Pons (tissue), 1 donor: ENCODE measurements at places on chromosomes 5 and 9.
A peak's percentile ranks its signal among the peaks of the same experiment; 100 is the strongest.

GRCh38 chr5:52999344-52999949 lies 10.3 kb downstream of the ITGA2 start:
- DNase-seq = peak; percentile 58

GRCh38 chr9:127722055-127722745 lies 6.3 kb downstream of the TTC16 start:
- DNase-seq = no peak

DNA sequence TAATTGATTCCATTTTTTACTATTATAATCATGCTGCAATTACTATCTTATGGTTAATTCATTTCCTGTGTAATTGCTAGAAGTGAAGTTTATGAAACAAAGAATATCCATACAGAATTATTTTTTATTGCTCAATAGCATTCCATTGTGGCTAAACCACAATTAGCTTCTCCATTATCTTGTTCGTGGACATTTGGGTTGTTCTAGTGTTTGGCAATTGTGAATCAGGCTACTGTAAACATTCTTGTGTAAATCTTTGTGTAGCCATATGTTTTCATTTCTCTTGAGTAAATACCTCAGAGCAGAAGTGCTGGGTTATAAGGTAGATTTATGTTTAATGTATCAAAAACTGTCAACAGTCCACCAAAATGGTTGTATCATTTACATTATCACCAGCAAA lies 341.1 kb downstream of the MAT2B start:
- DNase-seq = no peak

- DNase-seq = no peak
Measured at GRCh38 chr9:111041902-111042301, 3.6 kb upstream of the LPAR1 start.

GRCh38 chr5:90983148-90983547 lies 400.0 kb downstream of the ARRDC3 start:
- no peak for DNase-seq

DNA sequence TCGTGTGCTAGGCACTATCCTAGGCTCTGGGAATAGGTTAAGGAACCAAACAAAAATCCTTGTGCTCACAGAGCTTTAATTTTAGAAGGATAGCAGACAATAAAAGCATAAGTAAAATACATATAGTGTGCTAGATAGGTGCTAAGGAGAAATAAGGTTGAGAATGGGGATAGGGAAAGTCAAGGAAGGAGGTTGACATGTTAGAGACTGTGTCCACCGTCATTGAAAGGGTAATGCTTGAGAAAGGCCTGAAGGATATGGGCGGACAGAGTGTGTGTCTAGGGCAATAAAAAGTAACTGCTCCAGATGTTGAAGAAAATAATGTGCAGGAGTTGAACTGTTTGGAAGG lies 482 bp upstream of the TDRD7 start:
- no peak for DNase-seq

DNA sequence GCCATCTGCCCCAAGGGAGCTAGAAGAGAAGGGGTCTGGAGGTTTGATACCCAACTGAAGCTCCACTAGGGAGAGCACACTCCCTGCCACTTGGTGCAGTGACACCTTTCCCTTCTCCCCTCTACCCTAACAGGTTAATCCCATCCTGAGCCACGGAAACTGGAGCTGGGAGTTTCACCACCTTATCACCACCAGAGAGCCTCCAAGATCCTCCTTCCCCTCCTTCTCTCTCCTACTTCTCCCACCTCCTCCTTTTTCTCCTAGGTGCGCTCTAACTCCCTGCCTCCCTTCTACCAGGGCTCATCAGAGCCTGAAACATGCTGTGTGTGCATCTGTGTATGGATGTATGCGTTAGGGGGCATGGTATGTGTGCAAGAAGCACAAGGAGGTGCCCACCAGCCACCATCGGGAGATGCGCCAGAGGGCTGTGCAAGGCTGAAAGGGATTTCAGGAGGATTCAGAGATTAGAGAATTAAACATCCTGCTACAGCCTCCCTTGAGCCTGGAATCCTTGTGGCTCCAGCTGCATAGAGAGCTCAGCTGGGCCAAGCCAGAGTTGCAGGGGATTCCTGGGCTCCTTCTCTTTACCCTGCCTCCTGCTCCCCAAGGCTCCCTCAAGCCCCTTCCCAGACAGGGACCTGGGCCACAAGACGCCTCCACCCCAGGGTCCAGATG lies 89.8 kb downstream of the PCDH1 start:
- DNase-seq = no peak

DNA sequence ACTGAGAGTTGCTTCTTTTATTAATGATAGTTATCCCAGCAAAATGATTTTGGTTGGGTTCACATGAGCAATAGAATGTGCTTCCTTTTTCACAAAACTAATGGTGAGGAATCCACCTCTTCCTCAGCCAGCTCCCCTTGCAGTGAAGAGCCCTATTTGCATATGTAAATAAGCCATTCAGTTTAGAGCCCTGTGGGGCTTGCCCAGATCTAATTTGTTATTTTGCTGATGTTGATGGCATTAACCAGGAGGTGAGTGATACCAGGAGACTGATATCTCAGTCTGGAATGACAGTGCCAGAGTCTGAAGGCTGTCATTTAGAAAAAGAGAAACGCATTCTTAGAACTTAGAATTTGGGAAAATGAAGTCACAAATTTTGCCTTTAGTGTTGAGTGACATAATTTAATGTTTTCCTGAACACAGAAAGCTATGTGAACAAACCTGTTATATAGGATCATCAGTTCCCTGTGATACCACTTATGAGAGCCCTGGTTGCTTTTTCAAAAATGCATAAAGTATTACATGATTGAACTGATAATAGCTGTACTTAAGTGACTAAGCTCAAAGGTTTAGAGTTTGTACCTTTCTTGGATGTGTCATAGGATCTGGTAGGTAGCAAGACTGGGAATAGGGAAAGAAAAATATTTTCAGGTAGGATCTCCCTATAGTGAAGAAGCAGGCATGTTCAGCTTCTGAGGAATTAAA lies 271.6 kb downstream of the MAST4 start:
- no peak for DNase-seq

DNA sequence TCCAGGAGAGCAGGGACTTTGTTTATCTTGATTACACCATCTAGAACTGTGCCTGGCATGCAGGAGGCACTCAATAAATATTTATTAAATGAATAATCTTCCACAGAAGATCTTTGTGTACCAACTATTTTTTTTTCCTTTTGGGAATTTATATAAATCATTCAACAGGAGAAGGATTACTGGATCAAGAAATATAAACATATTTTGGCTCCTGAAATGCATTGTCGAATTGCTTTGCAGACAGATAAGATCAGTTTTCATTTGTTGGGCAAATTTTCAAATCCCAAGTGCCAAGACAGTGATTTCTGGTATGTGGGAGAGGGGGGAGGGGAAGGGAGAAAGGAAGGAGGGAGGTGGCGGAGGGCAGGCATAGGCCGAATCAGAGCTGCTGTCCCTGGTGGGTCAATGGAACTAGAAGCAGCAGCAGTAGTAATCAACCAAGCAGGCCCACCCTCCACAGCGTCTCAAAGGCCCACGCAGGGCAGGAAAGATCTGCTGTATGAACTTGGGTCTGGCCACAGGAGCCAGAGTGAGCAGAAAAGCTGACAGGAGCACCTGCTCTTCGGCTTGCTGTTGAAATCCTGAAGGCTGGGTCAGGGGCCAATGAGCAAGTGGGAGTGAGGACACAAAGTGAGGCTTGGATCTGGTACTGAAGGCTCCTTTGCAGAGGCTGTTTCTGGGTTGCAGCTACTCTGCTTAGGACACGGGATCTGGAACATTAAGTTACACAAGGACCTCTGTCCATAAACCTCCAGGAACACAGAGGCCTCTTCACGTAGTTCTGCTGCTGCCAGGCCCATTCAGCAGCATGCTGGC lies 15.8 kb upstream of the TRAF1 start:
- peak; percentile 36 for DNase-seq

- DNase-seq = peak; percentile 72
Measured at GRCh38 chr9:89781838-89782540, 177.2 kb downstream of the GADD45G start.

- peak; percentile 36 for DNase-seq
Measured at GRCh38 chr9:92607773-92608172, 62.2 kb downstream of the IPPK start.
